ENCODE measurements at places on chromosomes 3 and 15.
A peak's percentile ranks its signal among the peaks of the same experiment; 100 is the strongest.

DNA sequence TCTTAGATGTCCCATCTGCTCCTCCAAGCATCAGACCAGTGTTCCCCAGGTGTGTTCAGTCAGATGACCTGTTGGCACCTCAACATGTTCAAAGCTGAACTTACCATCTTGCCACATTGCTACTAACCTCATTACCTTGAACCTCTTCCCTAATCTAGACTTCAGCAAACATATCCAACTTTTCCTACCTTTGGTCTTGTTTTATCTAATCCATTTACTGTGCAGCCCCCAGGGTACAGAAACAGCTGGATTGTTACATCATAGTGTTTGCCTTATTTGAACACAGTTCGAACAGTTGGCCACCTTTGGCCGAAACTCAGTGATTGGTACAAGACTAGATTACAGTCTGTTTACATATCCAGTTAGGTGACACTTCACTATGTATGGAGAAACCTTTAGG is 36.1 kb upstream of the MCF2L2 start:
- no peak for DNase-seq

DNA sequence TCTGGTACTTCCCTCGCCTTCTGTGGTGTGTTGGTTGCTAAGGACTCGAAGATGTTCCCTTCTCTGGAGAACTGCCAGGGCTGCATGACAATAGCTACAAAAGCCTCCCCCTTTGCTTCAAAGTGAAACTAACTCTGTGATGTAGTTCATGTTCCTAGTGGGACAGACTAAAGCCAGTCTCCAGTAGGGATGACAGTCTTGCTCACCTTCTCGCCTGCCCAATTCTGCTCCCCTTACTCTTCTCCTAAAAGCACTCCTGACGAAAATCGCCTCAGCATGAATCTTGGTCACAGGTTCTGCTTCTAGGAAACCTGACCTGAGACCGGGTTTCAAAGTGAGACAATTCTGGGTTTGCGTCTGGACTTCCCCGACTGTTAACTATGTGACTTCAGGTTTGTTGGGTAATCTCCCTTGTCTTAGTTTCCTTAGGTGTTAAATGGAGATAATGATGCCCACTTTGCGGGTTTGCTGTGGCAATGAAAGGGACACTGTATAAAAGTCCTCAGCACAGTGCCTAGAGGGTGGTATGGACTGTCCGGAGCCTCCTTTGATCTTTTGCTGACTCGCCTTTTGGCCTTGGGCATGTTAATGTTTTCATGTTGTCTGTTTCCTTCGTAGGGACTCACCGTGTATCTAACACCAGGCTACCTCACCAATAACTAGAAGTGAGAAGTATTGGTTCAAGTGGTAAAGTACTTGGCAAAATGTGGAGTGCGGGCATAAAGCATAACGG is 24.9 kb upstream of the THRB start:
- peak; percentile 15 for DNase-seq

DNA sequence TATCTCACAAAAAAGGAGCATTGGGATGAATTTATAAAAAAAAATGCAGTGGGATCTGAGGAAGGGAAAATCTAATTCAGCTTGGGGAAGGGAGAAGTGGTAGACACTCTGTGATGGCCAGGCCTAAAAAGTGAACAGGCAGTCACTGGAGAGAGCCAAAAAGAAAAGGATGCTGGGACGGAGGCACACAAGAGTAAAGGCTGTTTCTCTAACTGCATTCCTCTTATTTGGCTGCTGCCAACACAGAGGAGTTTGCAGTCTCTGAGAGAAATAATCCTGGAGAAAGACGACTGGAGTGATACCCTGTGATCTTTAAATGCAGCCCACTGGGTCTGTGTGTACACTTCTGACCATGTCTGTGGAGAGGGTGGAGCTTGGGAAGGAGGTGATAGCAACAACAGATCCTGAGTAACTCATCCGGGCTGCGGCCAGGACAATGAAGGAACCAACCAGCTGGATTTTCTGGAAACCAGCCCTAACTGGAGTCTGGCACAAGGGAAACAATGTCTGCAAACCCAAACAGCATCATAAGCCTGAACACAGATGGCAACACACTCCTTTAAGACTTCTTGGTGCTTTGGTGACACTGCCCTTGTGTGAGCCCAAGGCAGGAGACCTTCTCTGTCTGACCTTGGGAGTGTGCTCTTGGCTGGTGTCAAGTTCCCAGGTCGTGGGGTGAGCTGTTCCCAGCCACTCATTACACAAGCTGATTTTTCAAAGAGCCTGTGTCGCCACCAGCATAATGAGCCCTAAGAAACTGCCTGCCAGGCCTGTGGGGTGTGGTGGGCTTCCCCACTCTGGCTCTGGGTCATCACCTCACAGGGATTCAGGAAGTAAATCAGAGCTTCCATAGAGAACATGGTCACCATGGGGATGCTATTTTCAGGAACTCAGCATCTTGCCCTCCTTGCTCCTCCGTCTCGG is 8.0 kb downstream of the FYCO1 start:
- DNase-seq, result no peak

DNA sequence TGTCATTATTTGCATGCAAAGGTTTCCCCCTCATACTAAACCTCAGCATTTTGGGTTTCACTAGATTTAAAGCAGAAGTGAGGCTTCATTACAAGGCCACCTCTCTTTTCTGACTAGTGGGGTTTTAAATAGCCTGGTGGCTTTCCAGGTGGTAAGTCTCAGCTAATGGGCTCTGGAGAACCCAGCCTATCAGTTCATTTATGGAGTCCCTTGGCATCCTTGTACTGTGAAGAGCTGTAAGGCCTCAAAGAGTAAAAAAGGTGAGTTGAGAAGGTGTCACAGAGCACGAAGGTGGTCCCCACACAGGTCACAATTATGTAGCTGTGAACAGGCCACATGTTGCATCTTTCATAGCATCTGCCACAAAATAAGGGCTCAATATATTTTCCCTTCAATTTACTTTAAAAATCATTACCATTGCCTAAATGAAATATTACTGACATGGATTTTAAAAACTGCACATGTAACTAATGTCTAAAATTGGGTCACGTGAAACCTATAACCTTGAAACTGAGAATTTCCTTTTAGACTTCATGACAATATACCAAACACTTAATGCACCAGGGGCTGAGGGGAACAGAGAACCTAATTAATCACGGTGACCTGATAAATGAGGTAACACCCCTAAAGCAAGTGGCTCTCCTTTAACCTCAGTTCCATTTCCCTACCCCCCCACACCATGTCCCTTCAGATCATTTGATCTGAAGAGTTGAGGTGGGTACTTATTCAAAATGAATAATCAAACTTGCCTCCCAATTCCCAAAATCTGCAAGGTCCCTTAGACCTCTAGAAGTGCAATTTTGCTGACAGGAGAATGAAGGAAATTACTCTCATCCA is 1.3 kb downstream of the NGLY1 start:
- DNase-seq, result no peak

GRCh38 chr3:41526995-41527573 is 327.8 kb downstream of the CTNNB1 start:
- DNase-seq, result no peak

- DNase-seq, result no peak
Measured at GRCh38 chr15:51688863-51689262, 7.6 kb downstream of the SCG3 start.

DNA sequence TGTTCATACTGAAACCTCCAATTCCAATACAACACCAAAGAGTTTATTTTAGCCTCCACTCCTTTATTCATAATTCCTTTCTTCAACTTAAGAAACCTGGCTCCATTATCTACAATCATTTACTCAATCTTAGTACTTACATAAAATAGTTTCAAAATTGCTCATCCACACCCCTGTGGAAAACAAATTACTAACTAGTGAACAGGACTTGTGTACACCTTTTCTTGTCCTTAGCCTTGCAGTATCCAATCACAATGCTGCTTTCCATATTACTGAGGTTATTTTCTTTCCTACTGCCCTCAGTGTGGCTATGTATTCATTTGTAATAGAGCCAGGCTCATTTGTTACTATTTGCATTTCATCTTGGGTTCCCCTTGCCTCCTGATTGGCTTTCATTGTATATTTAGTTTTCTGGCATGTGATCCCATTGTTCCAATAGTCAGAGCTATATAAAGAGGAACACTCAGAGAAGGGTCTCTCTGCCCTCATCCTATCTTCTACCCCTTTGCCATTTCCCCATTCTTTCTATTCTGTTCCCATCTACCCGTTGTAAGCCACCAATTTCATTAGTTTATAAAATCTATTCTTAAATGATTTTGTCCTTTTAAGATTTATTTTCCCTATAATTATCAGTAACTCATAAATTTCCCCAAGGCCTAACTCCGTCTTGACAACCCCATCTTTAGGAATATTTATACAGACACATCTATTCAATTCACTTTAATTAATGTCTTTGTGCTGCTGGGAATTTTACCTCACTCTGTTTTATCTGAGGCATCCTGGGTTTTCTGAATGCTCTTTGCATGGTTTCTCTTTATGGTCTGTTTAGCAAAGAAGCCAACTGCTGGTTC is 67.9 kb upstream of the RBP1 start:
- DNase-seq, result no peak

Data from D341Med (cell line).